ENCODE measurements at places on chromosomes 11 and 22.

GRCh38 chr11:109798521-109798920, 294.7 kb upstream of the ZC3H12C start:
- DNase-seq = no peak

DNA sequence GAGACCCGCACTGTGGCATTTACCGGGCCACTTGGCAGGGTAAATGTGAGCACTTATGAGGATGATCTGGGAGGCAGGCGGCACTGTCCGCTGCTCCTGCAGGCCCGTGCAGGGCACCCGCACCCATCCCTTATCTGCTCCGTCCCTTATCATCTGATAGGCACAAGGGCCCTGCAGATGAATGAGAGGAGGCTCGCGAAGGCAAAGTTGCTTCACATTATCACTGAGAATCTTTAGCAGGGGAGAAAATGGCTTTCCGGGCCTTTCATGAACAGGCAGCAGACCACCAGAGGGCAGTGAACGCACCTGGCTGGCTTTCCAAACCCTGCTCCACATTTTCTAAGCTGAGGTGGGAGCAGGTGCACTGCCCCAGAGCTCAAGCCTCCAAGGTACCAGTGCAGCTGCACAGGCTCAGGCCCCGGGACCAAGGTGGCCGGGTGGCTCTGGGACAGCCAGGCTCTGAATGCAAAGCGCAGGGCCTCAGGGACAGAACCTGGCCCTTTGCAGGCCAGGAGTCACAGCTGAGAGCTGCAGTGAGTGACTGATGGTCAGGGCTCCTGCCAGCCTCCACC, 165.6 kb downstream of the SHANK2 start:
- peak; percentile 26 for DNase-seq

- DNase-seq = peak; percentile 7
These were observed 30.1 kb downstream of the SYT9 start for GRCh38 chr11:7281809-7282208.

DNA sequence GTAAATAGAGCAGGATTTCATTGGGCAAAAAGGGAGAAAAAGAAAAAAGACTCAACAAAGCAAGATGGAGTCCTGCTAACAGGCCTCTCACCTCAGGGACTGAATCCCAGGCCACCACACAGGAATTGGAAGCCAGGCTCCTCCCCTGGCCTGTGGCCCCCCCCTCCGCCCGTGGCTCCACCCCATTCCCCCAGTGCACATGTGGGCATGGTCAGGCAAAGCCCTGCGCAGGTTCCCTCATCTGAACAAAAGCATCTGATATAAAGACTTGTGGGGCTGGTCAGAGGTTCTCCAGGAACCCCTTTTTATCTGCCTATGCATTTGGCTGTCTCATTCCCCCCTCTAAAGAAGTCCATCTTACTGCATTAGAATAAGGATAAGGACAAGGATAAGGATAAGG, 46.0 kb upstream of the PAK1 start:
- DNase-seq = no peak

All from muscle of arm (tissue), 14 donors.